Vagina (tissue), 2 donors: ENCODE measurements at places on chromosomes 16 and 17.
A peak's percentile ranks its signal among the peaks of the same experiment; 100 is the strongest.

- no peak overlapping the region for H3K4me3 ChIP-seq
- H3K36me3 ChIP-seq, result no peaks in the 10 kb centered on the region
- no peaks in the 10 kb centered on the region for H3K27me3 ChIP-seq
- H3K27ac ChIP-seq, result no peak overlapping the region
These were observed 76.5 kb downstream of the NETO2 start for GRCh38 chr16:47067203-47067602.

GRCh38 chr16:56317998-56318826, 107.1 kb downstream of the AMFR start:
- peak overlapping the region; percentile 27 for H3K4me3 ChIP-seq
- no peaks in the 10 kb centered on the region for H3K27me3 ChIP-seq
- no peaks in the 10 kb centered on the region for H3K36me3 ChIP-seq
- H3K27ac ChIP-seq, result peak overlapping the region; percentile 44
- no peak for DNase-seq

DNA sequence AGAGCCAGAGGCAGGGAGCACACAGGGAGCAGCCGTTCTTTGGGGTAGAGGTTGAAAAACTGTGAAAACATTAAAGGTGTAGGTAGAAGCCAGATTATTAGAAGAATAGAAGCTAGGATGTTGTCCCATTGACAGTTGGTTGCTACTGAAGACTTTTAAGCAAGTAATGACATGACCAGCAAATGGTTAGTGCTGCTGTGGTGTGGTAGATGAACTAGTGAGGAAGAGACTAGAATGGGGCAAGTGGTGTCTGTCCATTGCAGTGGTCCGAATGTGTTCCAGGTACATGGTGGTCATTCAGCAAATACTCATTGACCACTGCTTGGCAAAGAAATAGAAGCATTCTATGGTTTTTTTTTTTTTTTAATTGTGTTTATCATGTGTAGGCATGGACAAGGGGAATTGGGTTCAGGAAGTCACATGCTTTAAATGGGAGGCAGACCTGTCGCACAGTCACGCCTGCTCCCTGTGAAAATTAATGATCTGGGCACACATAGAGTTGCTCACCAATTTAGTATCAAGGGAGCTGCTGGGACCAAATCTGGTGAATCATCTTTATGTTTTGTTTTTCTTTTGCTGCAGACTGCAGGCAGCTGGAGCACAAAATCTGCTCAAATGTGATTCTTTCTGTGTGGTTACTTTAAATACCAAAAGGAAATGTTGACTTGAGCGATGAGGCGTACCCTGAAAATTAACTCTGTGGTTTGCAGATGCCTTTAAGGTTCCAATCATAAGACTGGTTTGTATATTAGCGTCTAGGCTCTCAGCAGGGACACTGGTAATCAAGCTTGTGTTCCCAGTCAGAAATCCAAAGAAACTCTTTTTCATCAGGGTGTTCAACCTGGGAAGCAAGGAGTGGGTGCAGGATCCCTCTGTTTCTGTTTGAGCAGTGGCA, 30.7 kb downstream of the YPEL2 start:
- no peak for DNase-seq
- H3K4me3 ChIP-seq, result no peak overlapping the region
- H3K27me3 ChIP-seq, result no peaks in the 10 kb centered on the region
- H3K36me3 ChIP-seq, result no peaks in the 10 kb centered on the region
- peaks cover 75% of the 10 kb centered on the region for H3K4me1 ChIP-seq

- no peak overlapping the region for H3K4me3 ChIP-seq
- H3K27ac ChIP-seq, result no peak overlapping the region
- peaks cover 9% of the 10 kb centered on the region for H3K4me1 ChIP-seq
- DNase-seq, result no peak
- no peaks in the 10 kb centered on the region for H3K36me3 ChIP-seq
- no peaks in the 10 kb centered on the region for H3K27me3 ChIP-seq
These were observed 9.5 kb upstream of the HES7 start for GRCh38 chr17:8133399-8133798.

DNA sequence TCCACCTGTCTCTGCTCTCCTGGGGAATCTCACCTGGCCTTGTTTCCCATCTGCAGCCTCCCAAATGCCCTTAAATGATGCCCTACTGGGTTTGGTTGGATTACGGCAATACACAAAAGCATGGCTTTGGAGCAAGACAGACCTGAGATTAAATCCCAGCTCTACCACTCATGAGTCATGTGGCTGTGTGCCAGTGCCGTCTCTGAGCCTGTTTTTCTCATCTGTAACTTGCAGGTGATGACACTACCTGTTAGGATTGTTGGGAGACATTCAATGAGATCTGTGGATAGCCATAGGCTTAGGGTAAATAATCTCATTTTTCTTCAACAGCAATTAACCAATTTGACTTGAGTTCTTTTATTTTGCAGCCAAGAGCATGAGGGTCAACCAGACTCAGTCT, 240.3 kb downstream of the MAF start:
- DNase-seq, result no peak
- no peaks in the 10 kb centered on the region for H3K27me3 ChIP-seq
- H3K4me1 ChIP-seq, result no peaks in the 10 kb centered on the region
- no peak overlapping the region for H3K4me3 ChIP-seq
- no peaks in the 10 kb centered on the region for H3K36me3 ChIP-seq

DNA sequence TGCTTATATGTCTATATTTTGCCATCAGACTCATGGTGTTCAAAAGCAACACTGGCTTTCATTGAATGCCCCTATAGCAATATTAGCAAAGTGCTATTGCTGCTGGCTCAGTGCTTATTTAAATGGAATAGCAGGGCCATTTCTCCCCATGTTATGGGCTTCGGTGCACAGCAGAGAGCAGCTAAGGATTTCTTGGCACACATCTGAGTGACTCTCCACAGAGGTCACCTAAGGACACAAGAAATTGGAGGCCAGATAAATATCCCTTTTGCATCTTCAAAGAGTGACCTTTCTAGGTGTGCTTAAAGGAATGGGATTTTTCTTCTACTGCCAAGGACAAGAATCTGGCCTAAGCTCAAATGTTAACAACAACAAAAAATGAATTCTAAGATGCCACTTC, 751.8 kb downstream of the CDH11 start:
- no peak overlapping the region for H3K27ac ChIP-seq
- no peaks in the 10 kb centered on the region for H3K4me1 ChIP-seq
- H3K36me3 ChIP-seq, result no peaks in the 10 kb centered on the region
- no peak for DNase-seq
- no peaks in the 10 kb centered on the region for H3K27me3 ChIP-seq
- no peak overlapping the region for H3K4me3 ChIP-seq

GRCh38 chr16:81583893-81584631, 139.5 kb downstream of the CMIP start:
- peak overlapping the region; percentile 84 for H3K27ac ChIP-seq
- no peak overlapping the region for H3K4me3 ChIP-seq
- H3K36me3 ChIP-seq, result no peaks in the 10 kb centered on the region
- DNase-seq, result no peak
- H3K27me3 ChIP-seq, result no peaks in the 10 kb centered on the region

DNA sequence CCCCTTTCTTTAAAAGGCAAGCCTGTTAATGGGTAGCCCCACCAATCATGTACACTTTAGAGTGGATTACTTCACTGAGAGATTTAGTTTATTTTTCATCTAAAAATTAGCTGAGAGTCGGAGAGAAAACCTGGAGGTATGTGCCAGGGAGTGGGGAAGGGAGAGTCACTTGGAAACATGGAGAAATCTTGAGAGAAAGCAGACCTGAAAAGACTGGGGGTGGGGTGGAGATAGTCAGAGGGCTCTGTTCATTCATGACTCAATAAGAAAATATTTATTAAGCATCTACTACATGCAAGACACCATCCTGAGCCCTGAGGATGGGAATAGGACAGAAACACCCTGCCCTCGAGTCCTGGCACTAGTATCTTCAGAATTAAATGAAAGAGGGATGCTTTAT, 27.4 kb upstream of the RCVRN start:
- H3K27me3 ChIP-seq, result no peaks in the 10 kb centered on the region
- no peak for DNase-seq
- no peak overlapping the region for H3K27ac ChIP-seq
- peaks cover 29% of the 10 kb centered on the region for H3K4me1 ChIP-seq
- H3K36me3 ChIP-seq, result no peaks in the 10 kb centered on the region
- H3K4me3 ChIP-seq, result no peak overlapping the region

DNA sequence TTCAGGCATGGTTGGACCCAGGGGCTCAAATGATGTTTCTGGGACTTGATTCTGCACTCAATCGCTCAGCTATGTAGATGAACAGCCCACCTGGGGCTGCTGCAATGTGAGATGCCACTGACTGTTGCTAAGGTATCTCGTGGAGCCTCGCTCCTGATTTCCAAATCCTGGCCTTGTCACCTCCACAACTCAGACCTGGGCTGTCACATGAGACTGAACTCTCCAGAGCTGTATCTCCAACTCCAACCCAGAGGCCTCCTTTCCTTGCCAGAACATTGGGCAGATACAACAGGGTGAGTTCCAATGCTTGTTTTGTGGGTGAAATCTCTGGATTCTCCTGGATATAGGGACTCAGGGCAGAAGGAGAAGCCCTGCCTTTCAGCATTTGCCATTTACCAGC, 79.5 kb downstream of the GNAO1 start:
- no peaks in the 10 kb centered on the region for H3K36me3 ChIP-seq
- DNase-seq, result no peak
- H3K4me3 ChIP-seq, result no peak overlapping the region
- H3K27me3 ChIP-seq, result no peaks in the 10 kb centered on the region
- H3K27ac ChIP-seq, result no peak overlapping the region
- H3K4me1 ChIP-seq, result no peaks in the 10 kb centered on the region

GRCh38 chr17:2563061-2563460, 30.4 kb upstream of the PAFAH1B1 start:
- DNase-seq, result no peak
- no peaks in the 10 kb centered on the region for H3K36me3 ChIP-seq
- peak overlapping the region; percentile 7 for H3K27ac ChIP-seq
- no peaks in the 10 kb centered on the region for H3K4me1 ChIP-seq

DNA sequence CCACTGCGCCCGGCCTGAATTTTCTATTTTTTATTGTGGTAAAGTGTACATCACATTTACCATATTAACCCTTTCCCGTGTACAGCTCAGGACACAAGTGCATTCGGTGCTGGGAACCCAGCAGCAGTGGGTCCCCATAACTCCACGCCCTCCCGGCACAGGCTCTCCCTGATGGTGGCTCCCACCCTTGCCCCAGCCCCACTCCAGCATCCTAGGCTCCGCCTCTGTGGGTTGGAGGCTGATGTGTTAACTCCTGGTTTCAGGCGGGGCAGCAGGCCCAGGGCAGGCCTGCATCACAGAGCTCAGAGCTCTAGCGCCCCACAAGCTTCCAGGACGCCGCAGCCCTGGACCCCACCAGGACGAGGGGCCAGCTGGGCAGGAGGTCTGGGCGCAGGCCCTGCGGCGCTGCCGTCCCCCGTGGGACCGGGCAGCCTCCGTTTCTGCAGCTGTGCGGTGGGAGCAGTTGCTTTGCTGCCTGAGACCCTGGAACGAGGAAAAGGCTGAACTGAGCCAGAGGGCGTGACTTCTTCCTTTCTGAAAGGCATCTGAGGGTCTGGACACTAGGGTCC, 19.6 kb downstream of the ZFPM1 start:
- H3K4me1 ChIP-seq, result peaks cover 8% of the 10 kb centered on the region
- no peak for DNase-seq
- H3K27ac ChIP-seq, result no peak overlapping the region
- H3K4me3 ChIP-seq, result no peak overlapping the region
- no peaks in the 10 kb centered on the region for H3K36me3 ChIP-seq
- H3K27me3 ChIP-seq, result no peaks in the 10 kb centered on the region

GRCh38 chr16:27721531-27722181, 171.7 kb downstream of the KATNIP start:
- H3K27ac ChIP-seq, result peak overlapping the region; percentile 45
- peak; percentile 96 for DNase-seq
- peak overlapping the region; percentile 27 for H3K4me3 ChIP-seq
- H3K4me1 ChIP-seq, result peaks cover 48% of the 10 kb centered on the region

- H3K27me3 ChIP-seq, result no peaks in the 10 kb centered on the region
- no peaks in the 10 kb centered on the region for H3K36me3 ChIP-seq
- H3K4me1 ChIP-seq, result no peaks in the 10 kb centered on the region
- DNase-seq, result no peak
- no peak overlapping the region for H3K4me3 ChIP-seq
These were observed 82.1 kb downstream of the BCAS3 start for GRCh38 chr17:60759756-60760155.

DNA sequence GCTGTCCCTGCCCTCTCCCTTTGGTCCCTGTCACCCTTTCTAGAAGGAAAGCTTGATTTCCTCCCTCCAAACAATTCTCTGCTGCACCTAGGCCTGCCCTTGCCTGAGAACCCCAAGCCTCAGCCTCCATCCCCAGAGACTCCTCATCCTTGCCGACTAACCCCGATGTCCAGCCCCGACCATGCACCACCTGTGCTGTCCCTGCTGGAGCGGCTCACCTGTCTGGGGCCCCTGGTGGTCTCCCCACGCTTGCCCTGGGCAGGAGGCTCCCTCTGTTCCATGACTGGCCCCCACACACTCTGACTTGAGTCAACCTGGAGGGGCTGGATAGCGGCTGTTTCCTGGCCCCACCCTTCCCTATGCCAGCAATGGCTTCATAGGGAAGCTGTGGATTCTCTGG, 12.0 kb upstream of the SRRM2 start:
- no peak for DNase-seq
- H3K4me1 ChIP-seq, result no peaks in the 10 kb centered on the region
- no peaks in the 10 kb centered on the region for H3K27me3 ChIP-seq
- H3K4me3 ChIP-seq, result no peak overlapping the region
